Progenitor cell of endocrine pancreas (in vitro differentiated cells): ENCODE measurements at places on chromosomes 16 and 17. TPM values are rescaled to one million over a fixed set of nuclear protein-coding genes. Genes with fewer than 3 reads are reported as not detected.

RGS9 gene
- 8.5 and 8.7 TPM in 2 replicates for total RNA-seq

TBC1D3C gene
- total RNA-seq = not detected in 2 replicates

FSCN2 gene
- 4.8 and 5.3 TPM in 2 replicates for total RNA-seq

SLC38A8 gene
- total RNA-seq = 0.24 and 0.80 TPM in 2 replicates

HCRT gene
- total RNA-seq = not detected in 2 replicates

PLLP gene
- 1.6 and 2.9 TPM in 2 replicates for total RNA-seq

OR2C1 gene
- 0.19 TPM in 1 of 2 replicates, not detected in the other for total RNA-seq

SP2 gene
- 16.0 and 18.6 TPM in 2 replicates for total RNA-seq

GRAPL gene
- total RNA-seq = not detected in 2 replicates

TEDC2 gene
- 27.4 and 32.2 TPM in 2 replicates for total RNA-seq

NHLRC4 gene
- total RNA-seq = 0.51 and 1.4 TPM in 2 replicates

CD68 gene
- not detected in 2 replicates for total RNA-seq

ICAM2 gene
- 0.72 and 0.91 TPM in 2 replicates for total RNA-seq

NPIPB6 gene
- total RNA-seq = 5.7 and 7.0 TPM in 2 replicates

HOXB1 gene
- 0.96 and 2.2 TPM in 2 replicates for total RNA-seq

PTGES3L gene
- 5.6 and 6.5 TPM in 2 replicates for total RNA-seq

OR1F1 gene
- total RNA-seq = not detected in 2 replicates

GINS2 gene
- 20.9 and 22.3 TPM in 2 replicates for total RNA-seq

CARD14 gene
- 0.36 TPM in 1 of 2 replicates, not detected in the other for total RNA-seq

CALCOCO2 gene
- total RNA-seq = 85.3 and 92.6 TPM in 2 replicates

KLHL10 gene
- total RNA-seq = not detected in 2 replicates

CCL2 gene
- total RNA-seq = not detected in 2 replicates

MT4 gene
- not detected in 2 replicates for total RNA-seq

TRPV3 gene
- 1.6 and 2.7 TPM in 2 replicates for total RNA-seq

UBN1 gene
- total RNA-seq = 41.9 and 42.1 TPM in 2 replicates

VASN gene
- total RNA-seq = 3.8 and 4.0 TPM in 2 replicates

TMEM100 gene
- total RNA-seq = 1.1 and 1.2 TPM in 2 replicates

RBL2 gene
- 37.7 and 39.1 TPM in 2 replicates for total RNA-seq

RTN4RL1 gene
- 11.1 and 12.4 TPM in 2 replicates for total RNA-seq

IGSF6 gene
- total RNA-seq = not detected in 2 replicates

ALOX12 gene
- not detected in 2 replicates for total RNA-seq

TMEM238L gene
- total RNA-seq = not detected in 2 replicates

TRIM65 gene
- 13.9 and 17.1 TPM in 2 replicates for total RNA-seq

MRPL58 gene
- total RNA-seq = 26.5 and 26.8 TPM in 2 replicates

ZG16 gene
- total RNA-seq = not detected in 2 replicates

SLC16A6 gene
- total RNA-seq = 0.12 and 0.24 TPM in 2 replicates

FOXF1 gene
- total RNA-seq = not detected in 2 replicates

STAC2 gene
- not detected in 2 replicates for total RNA-seq

CNOT1 gene
- 233 and 235 TPM in 2 replicates for total RNA-seq

TBC1D3I gene
- total RNA-seq = 0.77 and 1.9 TPM in 2 replicates

NOS2 gene
- total RNA-seq = 0.82 and 1.6 TPM in 2 replicates

PARN gene
- total RNA-seq = 31.4 and 32.3 TPM in 2 replicates

HSD17B2 gene
- 1.2 and 1.4 TPM in 2 replicates for total RNA-seq

SYNGR3 gene
- total RNA-seq = 3.0 and 3.3 TPM in 2 replicates

GRAP gene
- not detected in 2 replicates for total RNA-seq

SLC52A1 gene
- not detected in 2 replicates for total RNA-seq

LUC7L gene
- total RNA-seq = 229 and 230 TPM in 2 replicates

DHX38 gene
- 79.6 and 81.7 TPM in 2 replicates for total RNA-seq

NOXO1 gene
- 0.93 and 1.5 TPM in 2 replicates for total RNA-seq

KRTAP1-5 gene
- not detected in 2 replicates for total RNA-seq

CD79B gene
- not detected in 2 replicates for total RNA-seq

KCNH6 gene
- total RNA-seq = 12.0 and 13.2 TPM in 2 replicates

QRICH2 gene
- total RNA-seq = 16.0 and 18.5 TPM in 2 replicates

CTRB2 gene
- total RNA-seq = 1.1 TPM in 1 of 2 replicates, not detected in the other
